Hematopoietic multipotent progenitor cell treated with erythropoietin and hydrocortisone succinate and interleukin-3 and kit ligand, for 4 days (in vitro differentiated cells): ENCODE measurements at places on chromosomes 5 and 9.

GRCh38 chr9:35990155-35990554 is 32.2 kb upstream of the OR2S2 start:
- DNase-seq: no peak

- peak; percentile 23 for DNase-seq
Measured at GRCh38 chr9:35415402-35416097, 74.4 kb upstream of the RUSC2 start.

DNA sequence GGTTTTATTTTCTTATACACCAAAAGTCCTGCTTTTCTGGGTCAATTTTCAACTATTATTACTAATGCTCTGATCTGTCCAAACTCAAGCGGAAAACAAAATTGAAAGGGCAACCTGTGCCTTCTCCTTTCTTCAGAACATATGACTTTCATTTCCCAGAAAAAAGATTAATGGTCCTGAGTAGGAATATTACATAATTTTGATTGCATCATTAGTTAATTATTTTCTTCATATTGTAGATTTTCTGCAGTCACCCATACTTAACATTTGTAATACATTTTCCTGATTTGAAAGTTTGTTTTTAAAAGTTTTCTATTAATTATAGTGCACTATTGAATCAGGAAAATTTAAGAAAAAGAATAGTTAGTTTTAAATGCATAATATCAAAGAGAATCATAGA is 1.7 kb upstream of the PCDHB8 start:
- DNase-seq: no peak

GRCh38 chr9:134136118-134136995 is 475 bp downstream of the WDR5 start:
- DNase-seq: peak; percentile 57

DNA sequence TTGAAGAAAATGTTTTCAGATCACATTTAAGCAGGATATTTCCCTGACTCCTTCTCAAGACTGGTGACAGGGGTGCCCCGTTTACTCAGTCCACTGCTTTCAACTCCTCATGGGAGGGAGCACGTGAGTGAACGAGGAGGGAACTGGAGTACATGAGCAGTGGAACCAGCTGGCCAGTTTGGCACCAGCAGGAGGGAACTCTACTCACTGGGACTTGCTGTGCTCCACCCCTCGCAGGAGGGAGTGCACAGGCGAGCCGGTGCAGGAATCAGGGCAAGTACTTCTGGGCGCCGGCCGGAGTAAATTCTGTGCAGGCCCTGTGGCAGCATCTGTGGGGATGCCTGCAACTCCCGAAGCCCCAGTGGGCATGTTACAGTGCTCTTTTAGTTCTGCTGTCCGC is 1941.1 kb upstream of the C9orf72 start:
- no peak for DNase-seq

GRCh38 chr5:10243660-10244240 is 5.9 kb downstream of the ATPSCKMT start:
- DNase-seq: no peak

GRCh38 chr9:79301085-79301484 is 270.7 kb upstream of the TLE4 start:
- no peak for DNase-seq

DNA sequence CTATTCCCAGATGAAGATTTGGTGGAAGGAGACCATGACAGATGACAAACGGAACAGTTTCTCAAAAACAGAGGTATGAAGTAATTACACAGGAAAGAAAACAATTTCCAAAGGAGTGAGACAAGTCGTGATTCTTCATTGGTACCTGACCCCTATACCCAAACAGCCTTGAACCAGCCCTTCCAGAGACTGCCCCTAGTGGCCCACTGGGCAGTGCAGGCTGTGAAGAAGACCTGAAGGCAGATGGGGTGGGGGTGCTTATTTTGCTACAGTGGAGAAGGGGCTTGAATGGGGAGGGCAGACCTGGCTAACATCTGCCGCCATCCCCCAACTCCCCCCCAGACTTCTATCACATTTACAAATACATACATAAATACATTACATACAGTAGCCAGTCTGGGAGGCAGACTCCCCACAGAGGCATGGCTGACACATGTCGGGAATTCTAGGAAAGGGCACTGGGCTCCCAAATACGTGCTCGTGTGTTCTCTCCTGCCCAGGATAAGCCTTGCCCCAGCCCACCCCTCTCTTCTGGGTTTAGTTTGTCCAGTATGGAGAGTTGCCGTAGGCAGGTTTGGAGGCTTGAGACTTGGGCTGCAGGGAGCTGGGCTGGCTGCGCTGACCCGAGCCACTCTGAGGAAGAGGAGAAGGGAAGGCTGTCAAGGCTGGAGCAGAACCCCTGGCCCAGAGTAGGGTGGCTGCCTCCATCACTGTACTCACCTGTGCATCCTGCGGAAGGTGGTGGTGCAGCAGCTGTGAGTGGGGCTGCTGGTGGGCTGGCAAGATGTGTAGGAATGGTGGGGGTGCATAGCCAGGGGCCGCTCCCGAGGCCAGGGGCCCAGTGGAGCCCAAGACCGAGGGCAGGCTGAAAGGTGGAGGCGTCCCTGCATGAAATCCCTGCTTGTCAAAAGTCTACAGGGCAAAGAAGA is 105.3 kb downstream of the UBE2R2 start:
- DNase-seq: peak; percentile 71
